Aortic smooth muscle cell (primary cell): ENCODE measurements at places on chromosomes 13 and 19. TPM values are rescaled to one million over a fixed set of nuclear protein-coding genes. Genes with fewer than 3 reads are reported as not detected.

The SIGLEC9 gene
- not detected in 2 replicates for total RNA-seq

The IFNL1 gene
- not detected in 2 replicates for total RNA-seq

The URAD gene
- total RNA-seq, result not detected in 2 replicates

The CASP14 gene
- not detected in 2 replicates for total RNA-seq

The GFY gene
- not detected in 2 replicates for total RNA-seq

The CAPN12 gene
- total RNA-seq, result not detected in 2 replicates

The ZNF837 gene
- total RNA-seq, result 1.1 and 1.3 TPM in 2 replicates

The SMIM44 gene
- total RNA-seq, result not detected in 2 replicates

The RGL3 gene
- 3.7 and 4.2 TPM in 2 replicates for total RNA-seq

The GPC6 gene
- total RNA-seq, result 16.5 and 23.1 TPM in 2 replicates

The EPS8L1 gene
- 0.53 and 0.75 TPM in 2 replicates for total RNA-seq

The NXNL1 gene
- total RNA-seq, result not detected in 2 replicates

The NLRP7 gene
- total RNA-seq, result not detected in 2 replicates

The GAPDHS gene
- not detected in 2 replicates for total RNA-seq

The TSSK6 gene
- total RNA-seq, result 1.1 and 1.5 TPM in 2 replicates

The FLT3 gene
- total RNA-seq, result not detected in 2 replicates

The LIPE gene
- total RNA-seq, result 1.9 and 2.6 TPM in 2 replicates
